ENCODE measurements at places on chromosomes 7 and 10.

DNA sequence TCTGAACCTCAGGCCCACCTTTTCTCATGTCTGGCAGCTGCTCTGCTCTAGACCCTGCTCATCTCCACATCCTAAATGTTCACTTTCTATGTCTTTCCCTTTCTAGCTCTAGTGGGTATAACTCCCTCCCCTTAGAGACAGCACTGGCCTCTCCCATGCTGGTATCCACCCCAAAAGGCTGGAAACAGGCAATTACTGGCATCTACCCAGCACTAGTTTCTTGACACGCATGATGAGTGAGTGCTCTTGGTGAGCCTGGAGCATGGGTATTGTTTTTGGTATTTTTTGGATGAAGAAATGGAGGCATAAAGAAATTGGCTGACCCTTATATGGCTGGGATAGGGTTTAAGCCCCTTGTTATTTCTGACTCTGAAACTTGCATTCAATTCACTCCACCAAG is 156.0 kb downstream of the EGFR start:
- no peak for DNase-seq

- no peak for DNase-seq
Observed at GRCh38 chr7:125090596-125090995, 161.0 kb upstream of the POT1 start.

DNA sequence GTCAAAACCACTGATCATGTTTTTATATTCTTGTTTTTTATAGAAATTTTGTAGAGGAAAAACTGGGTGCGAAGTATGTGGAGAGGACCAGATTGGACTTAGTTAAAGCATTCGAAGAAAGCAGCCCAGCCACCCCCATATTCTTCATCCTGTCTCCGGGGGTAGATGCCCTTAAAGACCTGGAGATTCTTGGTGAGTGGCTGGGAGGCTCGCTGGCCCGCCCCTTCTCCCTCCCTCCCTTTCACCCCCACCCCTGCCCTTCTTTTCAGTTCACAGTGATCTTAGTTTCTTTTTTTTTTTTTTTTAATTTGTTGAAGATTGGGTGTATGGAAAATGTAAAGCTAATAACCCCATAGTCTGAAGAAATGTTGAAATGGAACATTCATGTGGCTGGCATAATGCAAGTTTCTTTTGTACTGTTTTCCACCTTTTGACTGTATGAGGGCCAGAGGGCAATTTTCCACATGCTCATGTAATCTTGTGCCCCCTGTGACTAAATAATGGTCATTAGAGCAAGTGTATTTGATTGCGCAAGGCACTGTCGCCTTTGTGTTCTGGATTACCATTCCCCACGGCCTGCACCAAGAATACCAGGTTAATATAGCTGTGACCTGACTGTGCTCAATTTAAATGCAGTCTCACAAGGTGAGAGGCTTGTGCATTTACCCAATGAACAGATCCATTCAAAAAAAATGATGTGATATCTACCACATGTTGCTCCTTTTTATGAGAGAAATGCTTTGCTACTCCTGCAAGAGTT is 77.7 kb downstream of the CDCA7L start:
- DNase-seq: no peak

- no peak for DNase-seq
Observed at GRCh38 chr7:27199849-27200760, at the start of gene HOXA13. TSS of gene HOXA13 (minus strand) at chr7:27200091. CDS start at chr7:27200077, 14 bp downstream.

GRCh38 chr10:131006458-131007256 is 304.9 kb downstream of the TCERG1L start:
- DNase-seq: no peak

Data from activated CD4-positive, alpha-beta T cell treated with anti-CD3 and anti-CD28 coated beads, Interleukin-2, amount 10 ng/mL, durations not matched to agents 7 days and 5 days (primary cell).